ENCODE measurements at places on chromosomes 3 and 15.

DNA sequence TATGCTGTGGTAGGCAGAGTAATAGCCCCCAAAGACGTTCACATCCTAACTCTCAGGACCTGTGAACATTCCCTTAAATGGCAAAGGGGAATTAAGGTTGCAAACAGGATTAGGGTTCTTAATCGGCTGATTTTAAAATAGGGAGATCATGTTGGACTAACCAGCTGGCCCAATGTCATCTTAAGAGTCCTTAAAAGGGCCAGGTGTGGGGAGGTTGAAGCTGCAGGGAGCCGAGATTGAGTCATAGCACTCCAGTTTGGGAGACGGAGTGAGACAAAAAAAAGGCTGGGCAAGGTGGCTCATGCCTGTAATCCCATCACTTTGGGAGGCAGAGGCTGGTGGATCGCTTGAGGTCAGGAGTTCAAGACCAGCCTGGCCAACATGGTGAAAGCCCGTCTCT, 1.6 kb upstream of the FLNB start:
- no peak for DNase-seq

GRCh38 chr3:122520861-122521260, 6.1 kb upstream of the KPNA1 start:
- DNase-seq, result no peak

DNA sequence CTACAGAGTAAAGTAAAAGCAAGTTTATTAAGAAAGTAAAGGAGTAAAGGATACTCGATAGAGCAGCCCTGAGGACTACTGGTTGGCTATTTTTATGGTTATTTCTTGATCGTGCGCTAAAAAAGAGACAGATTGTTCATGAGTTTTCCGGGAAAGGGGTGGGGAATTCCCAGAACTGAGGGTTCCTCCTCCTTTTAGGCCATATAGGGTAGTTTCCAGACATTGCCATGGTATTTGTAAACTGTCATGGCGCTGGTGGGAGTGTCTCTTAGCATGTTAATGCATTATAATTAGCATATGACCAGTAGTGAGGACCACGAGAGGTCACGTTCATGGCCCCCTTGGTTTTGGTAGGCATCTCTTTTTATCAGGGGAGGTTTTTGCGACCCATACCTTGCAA, 213.1 kb downstream of the OSBPL10 start:
- DNase-seq, result no peak

- no peak for DNase-seq
Observed at GRCh38 chr15:83914906-83915305, 261.0 kb downstream of the ADAMTSL3 start.

Measured in MM.1S (cell line).